Colonic mucosa (tissue), 4 donors: ENCODE measurements at places on chromosomes 7 and 10. TPM values are rescaled to one million over a fixed set of nuclear protein-coding genes. Genes with fewer than 3 reads are reported as not detected.

- no peak overlapping the region for H3K27ac ChIP-seq
- DNase-seq = no peak
- H3K27me3 ChIP-seq = no peaks in the 10 kb centered on the region
- no peaks in the 10 kb centered on the region for H3K36me3 ChIP-seq
- no peaks in the 10 kb centered on the region for H3K4me1 ChIP-seq
- no peak overlapping the region for H3K4me3 ChIP-seq
Measured at GRCh38 chr7:135359615-135360014, 126.0 kb downstream of the STRA8 start.

- peaks cover 17% of the 10 kb centered on the region for H3K4me1 ChIP-seq
- no peaks in the 10 kb centered on the region for H3K36me3 ChIP-seq
- no peak overlapping the region for H3K27ac ChIP-seq
- H3K27me3 ChIP-seq = no peaks in the 10 kb centered on the region
- peak overlapping the region; percentile 51 for H3K4me3 ChIP-seq
- no peak for DNase-seq
Measured at GRCh38 chr10:84193846-84194423, 402 bp upstream of the CDHR1 start.

- no peak for DNase-seq
- H3K4me1 ChIP-seq = no peaks in the 10 kb centered on the region
- no peak overlapping the region for H3K27ac ChIP-seq
- no peaks in the 10 kb centered on the region for H3K27me3 ChIP-seq
- H3K4me3 ChIP-seq = no peak overlapping the region
Measured at GRCh38 chr10:101155896-101156295, 24.8 kb downstream of the TLX1 start.

- H3K4me1 ChIP-seq = no peaks in the 10 kb centered on the region
- no peak overlapping the region for H3K4me3 ChIP-seq
- H3K36me3 ChIP-seq = no peaks in the 10 kb centered on the region
- H3K27ac ChIP-seq = no peak overlapping the region
- H3K27me3 ChIP-seq = no peaks in the 10 kb centered on the region
Measured at GRCh38 chr10:5297466-5297865, 67.3 kb upstream of the UCN3 start.

- no peaks in the 10 kb centered on the region for H3K36me3 ChIP-seq
- no peaks in the 10 kb centered on the region for H3K4me1 ChIP-seq
- no peaks in the 10 kb centered on the region for H3K27me3 ChIP-seq
- no peak for DNase-seq
- no peak overlapping the region for H3K4me3 ChIP-seq
- H3K27ac ChIP-seq = no peak overlapping the region
Measured at GRCh38 chr7:64602518-64602917, 39.6 kb upstream of the ZNF680 start.

DNA sequence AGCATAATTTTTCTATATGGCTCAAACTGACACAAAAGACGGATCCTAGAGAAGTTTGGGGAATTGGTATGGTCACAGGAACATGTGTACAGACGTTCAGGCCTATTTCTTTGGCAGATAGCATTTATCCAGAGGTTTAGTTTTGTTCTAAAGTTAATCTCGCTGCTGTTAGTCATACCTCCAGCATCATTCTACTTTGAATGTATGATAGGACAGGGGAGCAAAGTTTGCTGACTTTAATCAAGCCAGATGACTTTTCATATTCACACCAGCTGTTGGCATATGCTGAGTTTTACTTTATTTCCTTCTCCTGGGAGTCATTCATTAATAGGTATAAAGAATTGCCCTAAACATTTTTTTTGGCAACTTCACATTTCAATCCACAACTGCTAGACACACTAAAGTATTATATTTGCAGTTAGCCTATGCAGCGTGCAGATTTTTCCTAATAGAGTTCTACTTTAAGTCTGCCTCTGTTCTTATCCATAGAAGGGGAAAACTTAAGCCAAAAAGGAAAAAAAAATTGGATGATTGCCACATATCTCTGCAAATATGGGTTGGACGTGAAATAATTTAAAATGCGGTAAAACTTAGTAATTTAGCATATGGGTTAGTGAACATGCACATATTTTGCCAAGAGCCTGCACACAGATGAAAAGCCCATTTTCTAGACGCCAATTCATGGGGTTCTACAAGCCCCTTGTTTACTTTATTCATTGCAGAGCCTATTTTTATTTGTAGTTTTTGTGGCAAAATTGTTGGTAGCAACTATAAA lies 213.1 kb downstream of the C7orf25 start:
- H3K27ac ChIP-seq = no peak overlapping the region
- H3K27me3 ChIP-seq = no peaks in the 10 kb centered on the region
- H3K4me1 ChIP-seq = no peaks in the 10 kb centered on the region
- DNase-seq = no peak
- no peak overlapping the region for H3K4me3 ChIP-seq

DNA sequence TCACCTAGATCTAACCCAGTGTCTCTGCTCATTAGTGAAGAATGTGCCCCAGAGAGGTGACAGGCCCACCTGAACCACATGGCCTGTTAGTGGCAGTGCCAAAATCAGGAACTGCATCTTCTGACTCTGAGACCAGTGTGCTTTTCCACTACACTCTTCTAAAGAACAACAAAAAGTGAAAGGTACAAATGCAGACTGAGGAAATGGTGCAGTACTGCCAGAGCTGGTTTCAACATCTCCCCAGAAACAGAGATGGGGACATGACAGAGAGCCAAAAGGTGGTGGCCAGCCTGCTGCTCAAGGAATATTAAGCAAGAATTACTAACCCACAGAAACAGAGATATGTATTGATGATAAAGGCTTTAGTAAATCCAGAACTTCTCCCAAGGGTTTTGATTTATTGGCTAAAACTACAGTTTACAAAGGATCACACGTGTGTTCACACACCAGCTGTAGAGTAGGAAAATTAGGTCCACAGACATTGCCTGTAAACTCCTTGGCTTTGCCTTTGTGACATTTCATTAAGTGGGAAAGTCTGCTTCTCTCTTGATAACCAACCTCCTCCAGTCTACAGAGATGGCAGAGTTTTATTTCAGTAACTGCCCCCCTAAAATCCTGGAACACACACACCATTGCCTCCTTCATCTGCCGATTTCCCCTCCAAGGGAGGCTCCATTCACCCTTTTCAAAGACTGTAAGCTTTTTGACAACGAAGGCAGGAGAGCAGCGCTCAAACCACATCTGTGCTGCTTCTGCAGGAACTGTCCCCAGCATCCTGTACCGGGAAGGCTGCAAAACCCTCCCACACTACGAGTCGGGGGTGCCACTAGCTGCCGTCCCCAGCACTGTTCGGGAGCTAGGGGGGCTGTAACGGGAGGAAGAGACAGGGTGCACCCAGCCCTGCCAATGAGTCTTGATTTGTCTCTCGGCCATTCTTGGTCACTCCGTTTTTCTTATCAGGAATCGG lies 29.8 kb downstream of the GSDME start:
- no peaks in the 10 kb centered on the region for H3K27me3 ChIP-seq
- no peak overlapping the region for H3K27ac ChIP-seq
- no peaks in the 10 kb centered on the region for H3K4me1 ChIP-seq

GRCh38 chr10:52424341-52424740 lies 110.3 kb downstream of the DKK1 start:
- no peak for DNase-seq
- H3K27me3 ChIP-seq = no peaks in the 10 kb centered on the region
- H3K4me3 ChIP-seq = no peak overlapping the region
- no peaks in the 10 kb centered on the region for H3K4me1 ChIP-seq

DNA sequence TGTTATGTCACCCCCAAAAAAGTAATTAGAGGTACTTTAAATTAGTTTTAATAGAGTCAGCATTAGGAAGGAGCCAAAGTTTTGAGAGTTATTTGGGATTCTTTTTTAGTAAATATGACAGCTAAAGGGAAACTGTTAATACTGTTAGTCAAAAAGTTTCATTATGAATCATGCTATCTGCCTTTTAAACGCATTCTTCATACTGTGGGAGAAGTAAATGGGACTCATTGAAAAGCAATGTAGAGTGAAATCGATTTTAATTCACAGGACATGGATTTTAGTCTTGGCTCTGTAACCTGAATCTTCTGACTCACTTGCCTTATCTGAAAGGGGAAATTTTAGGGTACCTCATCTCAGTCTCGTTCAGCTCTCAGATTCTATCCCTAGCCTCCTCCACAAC lies 105.1 kb downstream of the AASS start:
- H3K4me3 ChIP-seq = no peak overlapping the region
- no peaks in the 10 kb centered on the region for H3K36me3 ChIP-seq
- DNase-seq = no peak

DNA sequence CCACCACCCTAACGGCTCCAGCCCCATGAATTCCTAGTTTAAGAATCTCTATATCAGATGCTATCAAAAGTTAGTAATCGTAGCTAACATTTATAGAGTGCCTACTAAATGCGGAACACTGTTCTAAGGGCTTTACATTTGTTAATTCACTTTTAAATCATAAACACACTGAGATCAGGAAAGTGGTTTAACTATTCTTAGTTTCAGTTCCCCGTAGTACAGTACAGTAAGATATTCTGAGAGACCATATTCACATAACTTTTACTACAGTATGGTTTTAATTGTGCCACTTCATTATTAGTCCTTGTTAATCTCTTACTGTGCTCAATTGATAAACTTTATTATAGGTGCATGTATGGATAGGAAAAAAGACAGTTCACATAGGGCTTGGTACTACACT lies 22.5 kb downstream of the SYPL1 start:
- H3K4me1 ChIP-seq = no peaks in the 10 kb centered on the region
- H3K27me3 ChIP-seq = no peaks in the 10 kb centered on the region
- no peak for DNase-seq
- no peaks in the 10 kb centered on the region for H3K36me3 ChIP-seq
- H3K27ac ChIP-seq = no peak overlapping the region

DNA sequence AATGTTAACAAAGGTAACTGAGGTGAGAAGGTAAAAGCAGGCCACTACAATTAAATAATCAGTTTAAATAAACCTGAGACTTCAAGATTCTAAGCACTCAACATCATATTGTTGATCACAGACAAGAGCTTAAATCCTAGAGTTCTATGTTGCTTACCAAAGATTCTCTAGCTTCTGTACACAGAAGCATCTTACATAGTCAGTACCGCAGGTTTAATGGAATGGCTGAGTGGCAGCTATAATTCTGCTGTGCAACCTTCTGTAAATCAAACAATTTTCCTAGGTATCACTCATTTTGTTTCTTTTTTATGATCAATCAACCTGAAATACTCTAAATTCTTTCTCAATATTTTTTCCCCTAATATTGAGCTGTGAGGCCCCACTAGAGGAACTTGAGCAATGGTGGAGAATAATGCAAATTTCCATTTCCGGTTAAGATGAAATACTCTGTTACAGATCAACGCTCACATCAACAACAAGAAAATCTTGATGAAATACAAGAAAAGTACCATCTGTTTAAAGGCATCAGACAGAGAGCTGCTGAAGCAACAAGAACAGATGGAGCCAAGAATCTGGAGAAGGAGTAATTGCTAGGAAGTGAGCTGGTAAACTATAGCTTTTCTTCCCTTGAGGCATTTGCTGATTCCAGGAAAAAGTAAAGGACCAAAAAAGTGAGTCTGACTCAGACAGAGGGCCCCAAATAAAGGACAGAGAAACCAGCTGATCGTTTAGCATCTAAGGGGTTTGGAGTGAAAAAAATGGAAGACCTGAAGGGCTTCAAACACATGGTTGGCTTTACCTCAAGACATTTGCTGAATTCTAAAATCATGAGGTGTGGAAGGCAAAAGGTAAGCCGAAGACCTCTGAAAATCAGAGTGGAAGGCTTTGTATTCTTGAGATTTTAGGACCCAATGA lies 22.6 kb downstream of the PNPLA8 start:
- no peaks in the 10 kb centered on the region for H3K4me1 ChIP-seq
- no peaks in the 10 kb centered on the region for H3K36me3 ChIP-seq
- H3K4me3 ChIP-seq = no peak overlapping the region

- no peak overlapping the region for H3K27ac ChIP-seq
Measured at GRCh38 chr10:116329153-116329552, 4.9 kb downstream of the CCDC172 start.

DNA sequence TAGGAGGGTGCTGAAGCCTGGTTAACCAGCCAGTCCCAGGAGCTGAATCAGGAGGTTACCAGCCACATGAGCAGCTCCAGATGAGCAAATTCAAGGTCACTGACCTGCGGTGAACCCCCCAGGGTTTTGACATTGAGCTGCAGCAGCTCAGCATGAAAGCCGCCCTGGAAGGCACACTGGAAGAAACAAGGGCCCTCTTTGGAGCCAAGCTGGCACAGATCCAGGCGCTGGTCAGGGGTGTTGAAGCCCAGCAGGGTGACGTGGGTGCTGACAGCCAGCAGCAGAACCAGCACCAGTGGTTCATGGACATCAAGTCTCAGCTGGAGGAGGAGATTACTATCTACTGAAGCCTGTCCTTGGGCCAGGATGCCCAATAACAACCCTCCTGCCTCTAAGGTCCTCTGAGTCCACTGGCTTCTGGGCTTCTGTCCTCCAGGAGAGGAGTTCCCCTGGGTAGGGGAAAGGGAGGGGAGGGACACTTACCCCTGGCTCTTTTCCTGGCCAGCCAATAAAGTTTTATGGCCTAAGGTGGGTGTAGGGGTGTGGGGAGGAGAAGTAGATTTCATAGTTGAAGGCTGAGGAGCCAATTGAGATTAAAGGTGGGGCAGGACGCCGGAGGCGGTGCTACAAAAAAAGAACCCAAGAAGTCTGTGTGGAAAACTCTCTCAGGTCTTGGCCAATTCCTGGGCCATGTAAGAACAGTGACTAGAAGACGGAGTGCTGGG lies 29.4 kb upstream of the ATOH7 start:
- no peaks in the 10 kb centered on the region for H3K36me3 ChIP-seq
- peak; percentile 23 for DNase-seq
- no peaks in the 10 kb centered on the region for H3K4me1 ChIP-seq
- no peak overlapping the region for H3K27ac ChIP-seq
- no peak overlapping the region for H3K4me3 ChIP-seq
- no peaks in the 10 kb centered on the region for H3K27me3 ChIP-seq

DNA sequence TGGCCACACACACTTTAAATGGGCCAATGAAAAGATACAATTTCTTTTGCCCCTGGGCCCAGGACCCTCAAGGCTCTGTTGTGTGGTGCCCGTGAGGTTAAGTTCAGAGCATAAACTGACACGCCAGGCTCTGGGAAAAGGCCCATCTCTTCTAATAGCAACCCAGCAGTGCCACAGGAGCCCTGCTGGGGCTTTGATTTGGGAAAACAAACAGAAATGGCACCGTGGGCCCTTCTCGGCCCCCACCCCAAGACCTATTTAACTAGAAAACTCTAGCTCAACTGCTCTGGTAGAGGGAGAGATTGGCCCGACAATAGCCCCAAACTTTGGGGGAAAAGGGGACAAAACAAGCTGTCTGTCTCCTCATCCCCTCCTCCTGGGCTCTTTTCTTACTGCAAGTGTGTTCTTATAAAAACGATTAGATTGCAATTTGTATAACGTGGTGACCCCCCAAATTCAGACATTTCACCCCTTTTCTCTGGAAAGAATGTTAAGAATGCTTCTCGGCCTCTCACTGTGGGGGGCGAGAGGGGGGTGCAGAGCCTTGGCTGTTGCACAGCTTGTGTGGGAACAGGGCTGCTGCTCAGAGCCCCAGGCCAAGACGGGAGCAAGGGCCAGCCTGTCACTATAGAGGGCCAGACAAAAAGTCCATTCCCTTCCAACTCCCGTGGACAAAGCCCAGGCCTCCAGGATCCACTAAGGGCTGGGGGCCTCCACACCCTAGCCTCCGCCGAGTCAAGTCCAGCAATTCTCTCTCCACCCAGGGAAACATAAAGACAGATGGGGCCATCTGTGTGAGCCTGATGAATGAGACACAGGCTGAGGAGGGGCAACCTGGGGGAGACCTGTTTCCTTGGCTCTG lies 26.8 kb downstream of the DPCD start:
- H3K4me1 ChIP-seq = no peaks in the 10 kb centered on the region
- no peaks in the 10 kb centered on the region for H3K27me3 ChIP-seq
- H3K4me3 ChIP-seq = no peak overlapping the region
- no peak for DNase-seq

UBE3C gene
- total RNA-seq = 50.9 TPM

STAM gene
- 16.5 TPM for total RNA-seq

MMP21 gene
- not detected for total RNA-seq

AMPH gene
- 0.49 TPM for total RNA-seq

FAM25G gene
- not detected for total RNA-seq

CSTF2T gene
- total RNA-seq = 21.1 TPM

FAM131B gene
- 0.40 TPM for total RNA-seq
